ENCODE measurements at places on chromosomes 5 and 9.

GRCh38 chr5:16615741-16616535 is 859 bp downstream of the RETREG1 start:
- DNase-seq = no peak

GRCh38 chr9:8392866-8393265 is 593.3 kb upstream of the DMAC1 start:
- no peak for DNase-seq

DNA sequence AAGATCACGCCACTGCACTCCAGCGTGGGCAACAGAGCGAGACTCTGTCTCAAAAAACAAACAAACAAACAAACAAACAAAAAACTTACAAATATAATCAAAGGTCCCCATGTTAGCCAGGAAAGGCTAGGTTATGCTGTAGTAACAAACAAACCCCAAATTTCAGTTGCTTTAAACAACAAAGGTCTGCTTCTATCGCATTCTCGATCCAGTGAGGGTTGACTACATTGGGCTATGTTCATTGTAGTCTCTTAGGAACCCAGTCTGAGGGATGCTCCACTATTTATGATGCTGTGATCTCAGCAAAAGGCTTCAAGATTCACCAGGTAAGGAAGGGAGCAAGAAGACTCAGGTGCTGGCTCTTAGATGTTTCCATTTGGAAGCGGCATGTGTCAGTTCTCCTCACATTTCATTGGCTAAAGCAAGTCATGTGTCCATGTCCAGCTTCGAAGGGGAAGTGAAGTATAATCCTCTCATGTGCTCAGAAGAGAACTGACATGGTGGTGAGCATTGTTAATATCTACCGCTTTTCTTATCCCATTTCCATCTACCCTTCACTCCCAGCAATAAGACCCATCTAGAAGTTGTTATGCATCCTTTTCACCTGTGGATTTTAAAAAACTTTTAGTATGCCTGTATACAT is 26.5 kb upstream of the NEK6 start:
- DNase-seq = no peak

GRCh38 chr9:33443047-33443446 is 4.3 kb downstream of the AQP3 start:
- no peak for DNase-seq

- DNase-seq = no peak
Observed at GRCh38 chr5:157484768-157485167, 24.8 kb downstream of the NIPAL4 start.

DNA sequence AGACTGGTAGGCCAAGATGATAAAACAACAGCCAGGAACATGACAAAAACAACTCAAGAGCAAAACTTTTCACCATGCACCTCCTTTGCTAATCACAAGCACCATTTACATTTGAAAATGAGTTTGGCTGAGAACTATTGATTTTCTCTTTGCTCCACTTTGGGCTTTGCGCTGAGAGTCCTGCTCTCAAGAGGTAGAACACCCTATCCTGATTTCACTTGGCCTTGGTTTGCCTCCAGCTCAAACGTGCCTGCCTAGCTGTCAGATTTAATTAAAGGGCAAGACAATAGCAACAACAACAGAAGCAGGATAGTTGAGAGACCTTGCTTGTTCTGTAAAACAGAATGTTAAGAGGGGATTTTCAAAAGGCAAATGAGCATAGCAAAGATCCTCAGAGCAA is 128.2 kb upstream of the ASTN2 start:
- peak; percentile 31 for DNase-seq

- no peak for DNase-seq
Observed at GRCh38 chr9:3735251-3735650, 209.4 kb upstream of the RFX3 start.

Measured in NCI-H2107 (cell line).